ENCODE measurements at places on chromosomes 2 and 18. TPM values are rescaled to one million over a fixed set of nuclear protein-coding genes. Genes with fewer than 3 reads are reported as not detected.

DNA sequence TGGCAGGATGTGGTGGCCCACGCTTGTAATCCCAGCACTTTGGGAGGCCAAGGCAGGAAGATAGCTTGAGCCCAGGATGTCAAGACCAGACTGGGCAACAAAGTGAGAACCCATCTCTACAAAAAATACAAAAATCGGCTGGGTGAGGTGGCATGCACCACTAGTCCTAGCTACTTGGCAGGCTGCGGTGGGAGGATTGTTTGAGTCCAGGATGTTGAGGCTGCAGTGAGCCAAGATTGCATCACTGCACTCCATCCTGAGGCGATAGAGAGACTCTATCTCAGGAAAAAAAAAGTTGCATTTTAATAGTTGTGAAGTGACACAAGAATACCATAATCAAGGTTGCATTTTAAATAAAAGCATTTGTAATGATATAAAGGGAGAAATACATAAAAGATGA, 124.1 kb upstream of the SLC38A11 start:
- DNase-seq: no peak

GRCh38 chr2:96105994-96106715, 10.2 kb downstream of the ADRA2B start:
- no peak for DNase-seq

GRCh38 chr18:36501100-36501499, 203.6 kb downstream of the FHOD3 start:
- no peak for DNase-seq

- no peak for DNase-seq
Observed at GRCh38 chr2:107772353-107772752, 54.3 kb upstream of the RGPD4 start.

DNA sequence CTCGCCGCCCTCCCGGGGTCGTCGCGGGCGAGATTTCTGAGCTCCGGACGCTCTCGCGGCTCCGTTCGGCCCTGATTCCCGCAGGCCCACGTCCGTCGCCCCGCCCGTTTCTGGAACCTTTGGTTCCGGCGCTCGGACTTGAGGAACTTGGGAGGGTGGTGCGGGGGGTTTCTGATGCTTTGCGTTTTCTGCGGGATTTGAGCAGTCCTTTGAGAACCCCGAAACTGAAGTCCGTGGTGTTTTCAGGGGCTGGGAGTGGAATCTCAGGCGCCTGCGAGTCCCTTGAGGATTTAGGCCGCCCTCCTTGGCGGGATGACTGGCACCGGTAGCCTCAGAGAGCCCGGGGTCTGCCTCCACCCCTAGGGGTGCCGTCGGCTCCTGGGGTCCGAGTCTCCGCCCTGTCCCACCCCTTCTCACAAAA, 336 bp downstream of the THNSL2 start:
- no peak for DNase-seq

DNA sequence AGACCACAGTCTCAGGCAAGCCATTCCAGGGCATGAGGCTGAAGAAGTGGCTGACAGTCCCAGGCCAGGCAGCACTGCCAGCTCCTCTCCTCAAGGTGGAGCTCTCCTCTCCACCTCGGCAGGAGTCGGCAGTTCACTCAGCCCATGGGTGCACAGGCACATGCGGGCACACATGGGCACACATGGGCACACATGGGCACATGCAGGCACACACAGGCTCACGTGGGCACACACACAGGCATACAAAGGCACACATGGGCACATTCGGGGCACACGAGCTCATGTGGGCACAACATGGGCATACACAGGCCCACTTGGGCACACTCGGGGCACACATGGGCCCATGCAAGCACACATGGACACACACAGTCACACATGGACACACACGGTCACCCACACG, 65.3 kb upstream of the TAF1B start:
- DNase-seq: no peak

- no peak for DNase-seq
Observed at GRCh38 chr2:233075966-233076339, 15.8 kb downstream of the INPP5D start.

COL4A3 gene
- total RNA-seq: not detected

GREB1 gene
- not detected for total RNA-seq

- no peak for DNase-seq
Observed at GRCh38 chr2:200382874-200383273, 76.4 kb downstream of the SPATS2L start.

DNA sequence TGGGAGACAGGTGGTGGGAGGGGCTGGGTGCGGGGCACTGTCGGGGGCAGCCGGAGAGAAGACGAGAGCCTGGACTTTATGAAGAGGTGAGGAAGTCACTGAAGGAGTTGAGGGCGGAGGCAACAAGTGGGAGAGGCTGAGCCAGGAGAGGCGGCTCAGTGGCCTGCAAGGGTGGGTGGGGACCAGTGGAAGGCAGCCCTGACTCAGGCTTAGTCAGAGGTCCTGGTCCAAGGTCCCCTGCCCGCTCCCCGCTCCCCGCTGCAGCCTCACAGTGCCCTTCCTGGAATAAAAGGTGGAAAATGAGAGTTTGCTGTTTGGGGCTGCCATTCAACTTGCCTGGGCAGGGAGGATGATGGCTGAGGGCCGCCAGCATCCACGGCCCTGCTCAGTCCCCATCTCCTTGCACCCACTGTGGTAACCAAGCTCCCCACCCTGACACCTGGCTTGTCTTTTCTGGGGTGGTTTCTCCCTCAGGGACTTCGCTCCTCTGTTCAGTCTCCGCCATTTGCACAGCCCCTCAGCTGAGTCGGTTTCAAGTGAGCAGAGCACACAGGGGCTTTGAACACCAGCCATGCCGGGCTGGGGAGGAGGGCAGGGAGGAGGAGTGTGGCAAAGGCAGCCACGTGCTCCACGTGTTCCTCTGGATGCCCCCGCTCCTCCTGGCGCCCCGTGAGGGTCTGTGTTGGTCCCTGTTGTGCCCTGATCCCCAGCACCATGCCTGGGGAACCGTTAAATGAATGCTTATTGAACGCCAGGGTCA, 13.7 kb upstream of the RALB start:
- peak; percentile 83 for DNase-seq

- no peak for DNase-seq
Observed at GRCh38 chr2:49988276-49988675, 834.0 kb upstream of the FSHR start.

GRCh38 chr2:111668741-111669140, 215.3 kb downstream of the ANAPC1 start:
- no peak for DNase-seq

REG1A gene
- total RNA-seq: not detected

- no peak for DNase-seq
Observed at GRCh38 chr2:238791354-238791753, 56.5 kb upstream of the TWIST2 start.
